ENCODE measurements at places on chromosomes 16 and 17.

- no peak for DNase-seq
Observed at GRCh38 chr17:80294210-80294609, 33.6 kb downstream of the RNF213 start.

- no peak for DNase-seq
Observed at GRCh38 chr17:67003231-67003630, 38.7 kb downstream of the CACNG4 start.

DNA sequence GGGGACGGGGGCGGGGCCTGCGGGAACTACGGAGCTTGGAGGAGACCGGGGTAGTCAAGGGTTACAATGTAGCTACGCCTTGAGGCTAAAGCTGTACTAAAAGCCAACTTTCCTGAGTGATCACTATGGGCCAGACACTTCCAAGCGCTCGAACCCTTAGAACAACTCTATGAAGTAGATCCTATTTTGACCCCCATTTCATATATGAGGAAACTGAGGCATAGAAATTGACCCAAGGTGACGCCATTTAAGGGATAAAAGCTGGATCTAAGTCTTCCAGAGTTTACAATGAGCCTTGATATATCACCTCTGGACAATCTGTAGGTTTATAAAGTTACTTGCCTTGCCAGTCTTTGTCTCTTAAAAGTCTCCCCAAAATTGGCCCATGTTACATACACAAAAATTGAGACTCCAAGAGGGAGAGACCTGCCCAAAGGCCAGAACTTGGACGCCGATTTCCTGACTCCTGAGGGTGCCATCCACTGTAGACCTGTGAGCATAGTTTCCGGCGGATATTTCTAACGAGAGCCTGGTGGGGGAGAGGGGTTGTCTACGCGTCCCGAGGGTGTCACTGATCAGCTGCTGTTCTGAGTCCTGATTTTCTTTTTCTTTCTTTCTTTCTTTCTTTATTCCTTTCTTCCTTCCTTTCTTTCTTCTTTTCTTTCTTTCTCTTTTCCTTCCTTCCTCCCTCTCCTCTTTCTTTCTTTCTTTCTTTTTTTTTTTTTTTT, 555 bp upstream of the NCBP3 start:
- DNase-seq, result no peak

DNA sequence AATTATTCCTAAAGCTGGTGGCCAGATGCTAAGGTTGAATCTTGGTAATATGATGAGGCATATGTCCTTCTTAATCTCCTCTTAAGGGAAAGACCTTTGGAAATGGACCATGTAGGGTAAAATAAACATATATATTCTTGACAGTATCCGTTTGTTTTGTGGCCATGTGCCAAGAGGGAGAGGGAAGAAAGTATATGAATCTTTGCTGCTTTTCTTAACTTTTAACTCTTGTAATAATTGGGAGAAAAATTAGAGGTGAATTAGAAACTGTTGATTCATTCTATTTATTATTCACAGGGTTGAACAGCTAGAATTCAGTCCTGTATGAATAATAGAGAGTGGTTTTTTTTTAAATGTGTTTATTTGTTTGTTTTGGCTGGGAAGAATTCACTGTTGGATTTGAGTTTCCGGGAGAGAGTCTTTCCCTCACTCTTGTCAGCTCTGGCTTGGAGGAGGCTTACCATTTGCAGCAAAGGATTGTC, 31.6 kb downstream of the AATF start:
- no peak for DNase-seq

GRCh38 chr17:4583782-4584100, 588 bp upstream of the SMTNL2 start:
- no peak for DNase-seq

DNA sequence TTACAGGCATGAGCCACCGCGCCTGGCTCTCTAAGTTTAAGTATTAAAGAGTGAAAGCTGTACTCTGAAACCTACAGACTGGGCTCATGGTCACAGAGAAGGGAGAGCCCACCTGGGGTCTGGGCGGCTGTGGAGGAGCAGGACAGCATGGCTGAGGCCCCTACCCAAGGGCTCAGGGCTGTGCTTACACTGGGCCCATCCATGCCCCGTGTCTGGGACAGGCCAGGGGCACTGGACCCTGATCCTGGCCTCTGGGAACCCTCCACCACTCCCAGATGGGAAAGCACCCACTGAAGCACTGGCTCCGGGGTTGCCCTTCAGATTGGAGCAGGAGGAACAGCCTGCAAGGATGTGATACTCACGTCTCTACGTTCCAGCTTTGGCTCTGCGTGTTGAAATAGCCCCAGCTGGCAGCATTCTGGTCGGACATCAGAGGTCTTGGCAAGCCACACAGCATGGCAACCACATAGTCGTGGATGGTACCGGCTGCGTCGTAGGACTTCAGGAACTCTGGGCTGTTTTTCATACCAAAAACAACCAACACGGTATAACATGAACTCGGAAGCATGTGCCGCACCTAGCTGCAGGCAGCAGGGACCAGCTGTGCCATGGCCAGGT, 13.0 kb downstream of the SHPK start:
- DNase-seq, result no peak

- DNase-seq, result no peak
Observed at GRCh38 chr16:15854906-15855703, 1.7 kb downstream of the MYH11 start.

GRCh38 chr17:2694381-2695242, 17.0 kb downstream of the CLUH start:
- DNase-seq, result no peak
